ENCODE measurements at places on chromosomes 6 and 20.

GRCh38 chr20:22684072-22684762 lies 99.8 kb upstream of the FOXA2 start:
- DNase-seq = peak; percentile 57

- DNase-seq = no peak
These were observed 162.0 kb upstream of the ECI2 start for GRCh38 chr6:4297348-4297747.

DNA sequence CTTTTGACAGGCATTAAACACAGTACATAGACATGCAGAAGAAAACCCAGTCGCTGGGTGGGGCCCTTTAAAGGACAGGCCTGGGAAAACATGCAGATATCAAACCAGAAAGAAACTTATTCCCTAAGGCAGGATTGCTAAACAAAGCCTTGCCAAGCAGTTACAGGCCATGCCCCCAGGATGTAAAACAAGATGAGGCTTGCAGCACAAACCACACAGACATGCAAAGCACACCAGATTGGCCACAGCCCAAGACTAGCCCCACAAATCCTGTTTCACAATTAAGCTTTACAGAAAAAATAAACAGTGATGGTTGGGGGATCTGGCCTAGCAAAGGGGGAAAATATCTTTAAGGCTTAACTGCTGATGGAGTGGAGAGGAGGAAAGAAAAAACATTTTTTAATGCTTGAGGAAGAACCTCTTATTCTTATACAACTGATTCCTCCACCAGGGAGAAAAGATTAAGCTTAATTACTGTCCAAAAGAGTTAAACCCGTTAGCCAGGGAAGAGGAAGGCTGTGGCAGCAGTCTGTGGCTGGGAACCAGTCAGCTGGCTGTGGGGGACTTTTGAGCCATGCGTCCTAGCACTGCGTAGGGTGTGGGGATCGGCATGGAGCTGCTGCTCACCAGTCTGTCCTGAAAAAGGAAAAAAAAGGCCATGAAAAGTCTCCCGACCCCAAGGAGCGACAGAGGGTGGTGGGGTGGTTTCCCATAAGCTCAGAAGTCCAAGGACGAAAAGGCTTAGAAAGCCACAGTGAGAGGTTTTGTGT lies 28.4 kb downstream of the COL19A1 start:
- peak; percentile 16 for DNase-seq

- DNase-seq = no peak
These were observed 59.2 kb upstream of the DUSP22 start for GRCh38 chr6:232982-233640.

GRCh38 chr20:10603971-10604864 lies 69.6 kb downstream of the JAG1 start:
- peak; percentile 92 for DNase-seq

GRCh38 chr6:5490501-5491069 lies 229.3 kb downstream of the FARS2 start:
- DNase-seq = no peak

DNA sequence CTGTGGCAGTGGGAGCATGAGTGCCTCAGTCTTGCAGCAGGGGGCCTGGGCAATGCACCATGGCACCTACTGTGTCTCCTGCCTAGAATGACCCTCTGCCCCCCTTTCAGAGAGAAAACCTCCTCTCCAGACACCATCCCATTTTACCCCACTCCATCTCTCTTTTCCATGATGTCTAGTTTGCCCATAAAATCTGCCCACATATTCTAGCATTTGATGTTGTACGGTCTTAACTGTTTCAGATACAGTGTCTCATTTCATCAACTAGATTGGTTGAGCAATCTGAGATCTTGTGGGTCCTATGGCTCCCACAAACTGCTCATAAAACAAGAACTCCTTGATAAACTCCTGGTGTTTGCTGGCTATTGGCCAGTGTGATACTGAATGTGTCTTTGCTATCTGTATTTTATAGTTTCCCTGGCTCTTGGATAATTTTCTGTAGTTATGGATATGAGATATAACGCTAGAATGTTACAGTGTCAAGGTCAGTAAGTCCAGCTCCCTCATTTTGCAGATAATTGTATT lies 8.1 kb downstream of the PNPLA1 start:
- no peak for DNase-seq

DNA sequence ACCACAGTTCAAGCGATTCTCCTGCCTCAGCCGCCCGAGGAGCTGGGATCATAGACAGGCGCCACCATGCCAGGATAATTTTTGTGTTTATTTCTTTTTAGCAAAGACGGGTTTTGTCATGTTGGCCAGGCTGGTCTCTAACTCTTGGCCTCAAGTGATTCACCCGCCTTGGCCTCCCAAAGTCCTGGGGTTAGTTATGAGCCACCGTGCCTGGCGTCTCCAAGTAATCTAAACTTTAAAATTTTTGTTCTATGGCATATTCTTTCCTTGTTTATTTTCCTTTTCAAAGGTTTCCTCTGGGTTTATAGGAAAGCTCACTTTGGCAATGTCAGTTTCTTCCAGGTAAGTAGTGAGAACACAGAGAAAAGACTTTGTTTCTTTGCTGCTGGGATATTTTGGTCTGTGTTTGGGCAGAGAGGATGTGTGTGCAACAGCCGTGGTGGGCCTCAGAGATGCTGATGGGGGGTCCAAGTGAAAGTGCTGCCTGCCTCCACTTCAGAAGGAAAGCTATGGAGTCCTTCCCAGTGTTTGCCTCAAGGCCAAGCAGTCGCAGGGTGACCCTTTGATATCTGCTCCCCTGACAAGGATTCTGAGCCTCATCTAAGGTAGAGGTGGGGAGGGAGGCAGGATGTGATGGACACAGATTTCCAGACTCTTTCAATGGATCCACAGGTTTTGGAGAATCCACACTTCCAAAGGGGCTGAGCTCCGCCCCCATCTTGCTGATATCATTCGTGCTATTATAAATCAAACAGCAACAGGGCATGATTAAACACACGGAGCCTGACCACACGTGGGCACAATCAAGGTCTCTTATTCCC lies 2.3 kb downstream of the LRP11 start:
- peak; percentile 43 for DNase-seq

DNA sequence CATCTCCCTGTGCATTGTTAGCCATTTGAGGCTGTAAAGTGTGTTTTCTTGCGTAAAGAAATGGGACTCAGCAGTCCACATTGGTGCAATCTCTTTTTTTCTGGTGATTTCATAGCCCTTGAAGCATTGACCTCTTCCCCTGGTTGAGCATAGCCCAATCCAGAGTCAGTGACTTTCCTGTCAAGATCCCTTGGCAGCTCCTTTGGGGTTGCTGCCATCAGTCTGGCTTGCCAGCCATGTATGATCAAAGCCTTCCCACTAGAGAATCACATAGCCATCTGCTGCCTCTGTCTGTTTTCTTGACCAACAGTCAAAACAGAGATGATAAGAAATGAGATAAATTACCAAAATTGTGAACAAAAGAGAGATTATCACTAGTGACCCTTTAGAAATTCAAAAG lies 19.6 kb downstream of the HLA-A start:
- no peak for DNase-seq
